Breast epithelium (tissue), 4 donors: ENCODE measurements at places on chromosomes 5 and 9.
A peak's percentile ranks its signal among the peaks of the same experiment; 100 is the strongest.

GRCh38 chr5:179699616-179700237 is 960 bp downstream of the CANX start:
- DNase-seq: no peak

DNA sequence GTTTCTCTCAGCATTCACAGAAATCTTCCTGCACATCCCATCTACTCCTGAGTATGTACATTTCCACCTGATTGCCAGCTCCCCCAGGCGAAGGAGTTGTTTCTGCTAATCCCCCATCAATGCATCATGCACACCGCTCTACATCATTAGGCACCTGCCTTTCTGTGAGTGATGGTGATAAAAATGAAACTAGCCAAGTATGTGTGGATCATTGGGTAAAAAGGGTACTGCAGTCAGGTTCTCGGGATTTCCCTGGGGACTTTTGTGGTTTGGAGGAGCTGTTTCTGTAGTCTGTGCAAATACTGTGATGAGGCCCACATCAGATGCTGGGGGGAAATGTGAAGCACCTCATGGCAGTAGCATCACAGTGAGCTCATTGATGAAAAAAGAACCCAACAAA is 30.4 kb downstream of the CAMK4 start:
- DNase-seq: no peak

- no peak for DNase-seq
Observed at GRCh38 chr5:79872291-79872690, 118.8 kb downstream of the MTX3 start.

- DNase-seq: no peak
Observed at GRCh38 chr9:105835721-105836120, 141.4 kb downstream of the TMEM38B start.

- DNase-seq: no peak
Observed at GRCh38 chr5:27701931-27702903, 663.8 kb upstream of the CDH9 start.

GRCh38 chr5:11075035-11075805 is 314.2 kb upstream of the DAP start:
- no peak for DNase-seq

DNA sequence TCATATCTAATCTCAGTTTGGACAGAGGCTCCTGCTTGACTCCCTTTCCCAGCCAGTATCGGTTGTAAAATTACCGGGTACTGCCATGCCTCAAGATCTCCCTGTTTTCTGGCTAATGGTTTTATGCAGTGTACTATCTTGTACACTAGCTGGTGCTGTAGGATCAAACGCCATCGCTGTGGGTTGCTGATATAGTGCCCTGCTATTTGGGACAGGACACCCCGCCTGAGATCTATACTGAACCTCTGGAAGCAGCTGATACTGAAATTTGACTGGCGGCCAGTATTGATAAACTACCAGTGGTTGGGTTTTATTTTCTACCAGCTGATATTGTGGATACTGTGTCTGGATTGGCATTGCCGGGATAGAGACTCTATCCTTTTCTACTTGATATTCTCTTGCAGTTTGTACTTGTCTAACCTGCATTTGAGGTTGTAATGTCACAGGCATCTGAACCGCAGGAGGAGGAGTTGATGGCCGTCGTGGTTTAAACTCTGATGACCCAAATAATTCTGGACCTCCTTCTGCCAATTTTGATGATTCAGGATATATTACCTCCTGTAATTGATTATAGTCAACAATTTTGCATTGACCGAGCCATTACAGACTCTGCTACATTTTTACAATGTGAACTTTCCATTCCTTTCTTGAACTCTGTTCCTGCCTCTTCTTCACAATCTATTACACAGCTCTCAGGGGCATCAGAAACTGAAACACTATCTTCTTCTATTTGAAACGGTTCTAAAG is 112.5 kb upstream of the LARP1 start:
- no peak for DNase-seq

DNA sequence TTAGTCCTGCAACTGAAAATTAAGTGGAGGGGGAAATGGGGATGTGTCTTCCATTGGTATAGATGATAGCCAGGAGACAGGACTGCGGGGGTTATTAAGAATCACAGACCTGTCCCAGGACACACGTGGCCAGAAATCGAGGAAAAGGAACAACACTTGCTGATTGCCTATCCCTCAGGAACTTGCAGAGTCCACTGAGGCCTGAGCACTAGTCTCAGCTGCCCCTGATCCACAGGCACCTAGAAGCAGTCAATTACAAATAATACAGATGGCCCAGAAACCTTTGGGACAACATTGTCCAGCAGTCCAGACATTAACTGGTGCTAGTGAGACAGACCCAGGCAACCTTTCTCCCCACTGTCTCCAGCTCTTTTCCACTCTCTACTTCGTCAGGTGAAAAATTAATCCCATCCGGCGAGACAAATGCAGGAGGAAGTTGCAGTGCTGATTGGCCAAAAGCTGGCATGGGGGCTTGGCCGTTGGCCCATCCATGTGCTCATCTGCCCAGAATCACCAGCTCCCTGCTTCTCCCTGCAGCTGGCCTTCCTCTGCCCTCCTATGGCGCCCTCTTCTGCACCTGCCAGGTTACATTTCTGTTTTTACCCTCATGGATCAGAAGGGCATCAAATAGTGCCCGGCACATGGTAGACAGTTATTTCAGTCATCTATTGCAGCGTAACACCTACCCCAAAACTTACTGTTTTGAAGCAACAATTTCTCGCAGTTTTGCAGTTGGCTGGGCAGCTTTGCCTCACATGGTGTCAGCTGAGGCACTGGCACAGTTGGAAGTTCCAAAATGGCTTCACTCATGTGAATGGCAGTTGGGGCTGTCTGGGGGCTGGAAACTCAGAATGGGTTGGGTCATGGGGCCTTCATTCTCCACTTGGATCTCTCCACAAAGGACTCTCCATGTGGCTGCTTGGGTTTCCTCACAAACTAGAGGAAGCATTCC is 3.6 kb upstream of the B4GALT1 start:
- peak; percentile 86 for DNase-seq

DNA sequence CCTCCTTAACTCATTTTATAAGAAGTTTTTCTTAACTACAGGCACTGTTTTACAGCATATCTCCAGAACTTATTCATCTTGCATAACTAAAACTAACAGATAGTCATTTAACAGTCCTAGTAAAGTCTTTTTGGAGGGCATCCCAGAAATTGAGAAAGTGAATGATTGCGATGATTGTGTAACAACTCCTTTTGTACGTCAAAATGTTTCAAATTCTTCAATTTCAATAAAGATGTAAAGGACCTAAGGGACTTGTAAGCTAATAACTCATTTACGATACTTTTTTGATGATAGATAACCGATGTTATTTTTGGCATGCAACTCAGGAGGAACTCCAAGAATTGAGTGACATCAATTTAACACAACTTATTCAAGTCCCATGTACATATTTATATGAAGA is 42.7 kb downstream of the SVEP1 start:
- no peak for DNase-seq

GRCh38 chr9:122186301-122186700 is 26.6 kb downstream of the MORN5 start:
- no peak for DNase-seq

DNA sequence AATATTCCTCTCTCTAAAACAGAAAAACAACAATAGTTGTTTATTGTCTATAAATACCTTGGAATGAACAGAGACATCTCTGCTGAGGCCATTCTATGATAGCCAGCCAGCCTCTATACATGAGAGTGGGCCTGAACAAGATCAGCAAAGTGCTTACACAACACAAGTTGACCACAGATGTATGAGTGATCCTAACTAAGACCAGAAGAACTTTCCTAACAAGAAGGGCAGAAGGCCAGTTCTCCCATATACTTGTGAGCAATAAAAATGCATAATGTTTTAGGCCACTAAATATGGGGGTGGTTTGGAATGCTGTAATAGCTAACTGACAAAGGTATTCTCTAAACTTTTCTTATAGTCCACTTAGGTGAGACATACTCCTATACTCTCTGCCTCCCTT is 345.7 kb downstream of the SPATA31D1 start:
- DNase-seq: no peak

DNA sequence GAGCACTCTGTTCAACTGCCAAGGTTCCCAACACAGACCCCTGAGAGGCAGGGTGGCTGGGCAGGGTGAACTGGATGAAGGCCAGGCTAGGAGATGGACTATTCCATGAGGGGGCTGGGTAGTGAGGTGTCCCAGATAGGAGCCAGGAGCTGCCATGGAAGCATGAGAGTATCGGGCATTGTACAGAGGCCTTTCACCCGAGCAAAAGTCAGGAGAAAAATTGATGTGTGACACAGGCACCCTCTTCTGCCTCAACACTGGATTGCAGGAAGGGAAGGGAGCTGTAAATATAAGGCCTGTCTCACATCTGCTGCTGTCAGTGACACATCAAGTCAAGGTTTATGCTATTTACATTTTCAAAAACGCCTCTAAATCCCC is 74.6 kb downstream of the UBAP1 start:
- no peak for DNase-seq

DNA sequence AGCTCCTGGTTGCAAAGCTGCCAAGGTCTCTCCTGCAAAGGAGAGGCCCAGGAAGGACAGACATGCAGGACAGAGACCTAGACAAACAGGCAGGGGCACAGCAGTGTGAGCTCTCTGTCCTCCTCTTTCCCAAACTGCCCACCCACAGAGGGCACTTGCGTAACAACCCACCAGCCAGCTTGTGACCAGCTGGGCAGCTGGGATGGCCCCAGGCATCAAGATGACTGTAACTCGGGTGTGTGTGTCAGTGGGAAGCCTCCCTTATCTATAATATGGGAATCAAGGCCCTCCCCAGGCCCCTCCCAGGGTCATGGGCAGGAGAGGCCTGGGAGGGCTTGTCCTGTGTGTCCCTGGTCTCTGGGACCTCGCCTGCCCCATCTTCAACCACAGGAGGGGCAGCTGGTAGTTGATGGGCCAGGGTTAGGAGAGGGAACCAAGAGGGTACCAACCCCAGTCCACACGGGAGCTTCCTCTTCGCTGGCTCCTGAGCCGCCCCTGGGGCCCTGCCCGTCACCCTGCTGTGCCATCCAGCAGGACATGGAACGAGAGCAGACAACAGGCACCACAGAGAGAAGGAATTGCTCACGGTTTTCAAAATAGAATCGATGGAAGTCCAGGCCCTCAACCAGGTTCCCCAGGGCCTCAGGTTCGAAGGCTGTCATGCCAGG is 37.9 kb downstream of the SLC6A7 start:
- DNase-seq: no peak

GRCh38 chr9:116566677-116567488 is 120.2 kb upstream of the TRIM32 start:
- no peak for DNase-seq

DNA sequence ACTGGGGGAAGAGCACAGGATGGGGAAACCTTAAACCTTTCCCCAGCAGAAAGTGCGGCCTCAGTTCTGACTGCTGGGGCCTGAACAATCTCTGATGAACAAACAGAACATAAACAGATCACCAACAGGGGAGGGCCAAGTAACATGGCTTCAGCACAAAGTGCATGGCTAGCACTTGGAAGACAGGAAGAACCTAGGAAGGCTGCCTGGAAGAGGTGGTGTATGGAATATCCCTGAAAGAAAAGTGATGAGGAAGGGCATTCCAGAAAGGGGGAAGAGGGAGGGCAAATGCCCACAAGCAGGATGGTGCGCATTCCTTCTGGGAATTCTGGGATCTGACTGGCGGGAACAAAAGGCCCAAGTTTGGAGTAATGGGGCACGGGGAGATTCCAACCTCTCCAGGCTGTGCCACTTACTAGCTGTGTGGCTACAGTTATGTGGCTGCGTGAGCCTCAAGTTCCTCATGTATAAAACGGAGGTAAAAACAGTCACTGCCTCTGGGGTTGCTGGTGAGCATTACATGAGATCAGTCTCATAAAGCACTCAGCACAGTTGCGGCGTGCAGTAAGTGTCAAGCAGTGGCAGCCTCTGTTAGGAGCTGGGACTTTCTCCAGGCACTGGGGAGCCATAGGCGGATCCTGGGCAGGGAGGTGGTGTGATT is 1.6 kb downstream of the PDGFRB start:
- no peak for DNase-seq

- peak; percentile 30 for DNase-seq
Observed at GRCh38 chr5:462051-462481, 19.1 kb downstream of the EXOC3 start.

- no peak for DNase-seq
Observed at GRCh38 chr5:139645430-139645871, 2.7 kb upstream of the CXXC5 start.

GRCh38 chr5:177557041-177557647 is 2.8 kb upstream of the FAM193B start:
- DNase-seq: no peak

DNA sequence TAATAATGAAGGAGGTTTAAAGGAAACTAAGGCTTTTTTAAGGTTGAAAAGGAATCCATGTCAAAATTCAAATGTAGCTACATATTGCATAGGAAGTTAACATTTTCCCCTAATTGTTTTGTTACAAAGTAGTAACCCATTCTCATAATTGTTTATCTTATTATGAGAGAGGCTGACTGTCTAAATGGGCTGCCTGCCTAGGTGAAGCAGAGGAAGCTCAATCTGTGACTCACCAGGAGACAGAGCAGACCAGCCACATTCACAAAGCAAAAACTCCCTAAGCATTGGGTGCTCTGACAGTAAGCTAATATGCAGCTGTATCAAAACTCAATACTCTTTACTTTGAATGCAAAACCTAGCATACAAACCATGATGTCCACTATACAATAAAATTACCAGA is 208.5 kb downstream of the ROR2 start:
- no peak for DNase-seq

- DNase-seq: no peak
Observed at GRCh38 chr9:122580360-122580759, 2.8 kb downstream of the OR1L8 start.

DNA sequence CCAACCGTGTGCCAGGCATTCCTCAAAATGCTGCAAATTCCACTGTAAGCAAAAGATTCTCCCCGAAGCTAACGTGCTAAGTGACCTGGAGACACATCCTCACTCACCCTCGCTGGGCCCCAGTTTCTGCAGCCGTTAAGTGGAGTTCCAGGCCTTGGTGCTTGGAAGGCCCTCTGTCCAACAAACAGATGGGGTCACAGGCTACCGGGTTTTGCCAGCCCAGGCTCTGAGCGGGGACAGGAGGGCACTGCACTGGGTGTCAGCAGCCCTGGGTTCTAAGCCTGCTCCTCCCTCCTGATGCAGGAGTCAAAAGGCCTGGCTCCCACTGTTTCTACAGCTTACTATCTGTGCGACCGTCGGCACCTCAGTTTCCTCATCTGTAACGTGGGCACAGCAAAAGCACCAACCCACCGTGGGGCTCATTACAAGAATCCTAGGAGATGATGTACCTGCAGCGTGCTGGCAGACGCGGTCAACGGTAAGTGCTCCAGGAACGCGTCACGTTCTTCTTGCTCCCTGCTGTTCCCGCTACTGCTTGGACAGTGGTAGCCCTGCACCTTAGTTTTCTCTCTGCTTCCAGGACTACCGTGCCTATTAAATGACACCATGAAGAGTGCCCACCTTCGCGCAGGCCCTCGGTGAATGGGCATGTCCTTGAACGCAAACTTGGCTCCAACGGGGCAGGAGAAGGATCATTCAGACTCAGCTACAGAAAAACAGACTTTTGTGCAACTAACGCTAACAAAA is 84.8 kb downstream of the ADAMTS2 start:
- DNase-seq: peak; percentile 44

GRCh38 chr9:89695441-89695891 is 90.7 kb downstream of the GADD45G start:
- no peak for DNase-seq
